Endothelial cell of umbilical vein (primary cell): ENCODE measurements at places on chromosomes 5 and 9. TPM values are rescaled to one million over a fixed set of nuclear protein-coding genes. Genes with fewer than 3 reads are reported as not detected.

NIM1K gene
- 0.49 TPM in 1 of 2 replicates, not detected in the other for total RNA-seq

NR2F1 gene
- total RNA-seq = 21.5 and 23.9 TPM in 2 replicates

NLN gene
- total RNA-seq = 62.8 and 63.3 TPM in 2 replicates

RAD50 gene
- total RNA-seq = 18.7 and 20.4 TPM in 2 replicates

TAF1L gene
- not detected in 2 replicates for total RNA-seq

YTHDC2 gene
- 33.2 and 40.7 TPM in 2 replicates for total RNA-seq

CDH9 gene
- not detected in 2 replicates for total RNA-seq

IRGM gene
- total RNA-seq = not detected in 2 replicates

FAM151B gene
- 2.0 and 2.6 TPM in 2 replicates for total RNA-seq

PRRT1B gene
- total RNA-seq = not detected in 2 replicates

UBAP2 gene
- 54.1 and 55.8 TPM in 2 replicates for total RNA-seq

ORM2 gene
- not detected in 2 replicates for total RNA-seq

PDGFRB gene
- total RNA-seq = 1.0 and 1.7 TPM in 2 replicates
